ENCODE measurements at places on chromosomes 12 and 14. TPM values are rescaled to one million over a fixed set of nuclear protein-coding genes. Genes with fewer than 3 reads are reported as not detected.

DNA sequence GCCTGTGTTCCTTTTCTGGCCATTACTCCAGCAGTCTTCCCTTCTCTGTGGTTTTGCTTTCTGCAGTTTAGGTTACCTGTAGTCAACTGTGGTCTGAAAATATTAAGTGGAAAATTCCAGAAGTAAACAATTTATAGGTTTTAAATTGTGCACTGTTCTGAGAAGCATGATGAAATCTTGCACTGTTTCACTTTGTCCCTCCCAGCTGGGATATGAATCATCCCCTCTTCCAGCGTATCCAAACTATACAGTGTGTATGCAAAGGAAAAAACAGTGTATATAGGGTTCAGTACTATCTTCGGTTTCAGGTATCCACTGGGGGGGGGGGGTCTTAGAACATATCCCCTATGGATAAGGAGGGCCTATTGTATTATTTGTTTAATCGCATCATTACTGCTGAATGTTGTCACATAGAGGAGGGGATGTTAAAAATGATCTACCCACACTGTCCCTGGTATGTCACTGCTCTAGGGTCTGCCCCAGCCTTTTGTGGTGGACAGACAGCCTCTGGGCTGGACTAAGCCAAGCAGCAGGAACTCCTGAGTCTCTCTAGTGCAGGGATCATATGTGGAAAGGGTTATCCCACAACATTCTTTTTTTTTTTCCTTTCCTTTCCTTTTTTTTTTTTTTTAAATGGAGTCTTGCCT is 109.1 kb upstream of the MAX start:
- no peak for DNase-seq

DNA sequence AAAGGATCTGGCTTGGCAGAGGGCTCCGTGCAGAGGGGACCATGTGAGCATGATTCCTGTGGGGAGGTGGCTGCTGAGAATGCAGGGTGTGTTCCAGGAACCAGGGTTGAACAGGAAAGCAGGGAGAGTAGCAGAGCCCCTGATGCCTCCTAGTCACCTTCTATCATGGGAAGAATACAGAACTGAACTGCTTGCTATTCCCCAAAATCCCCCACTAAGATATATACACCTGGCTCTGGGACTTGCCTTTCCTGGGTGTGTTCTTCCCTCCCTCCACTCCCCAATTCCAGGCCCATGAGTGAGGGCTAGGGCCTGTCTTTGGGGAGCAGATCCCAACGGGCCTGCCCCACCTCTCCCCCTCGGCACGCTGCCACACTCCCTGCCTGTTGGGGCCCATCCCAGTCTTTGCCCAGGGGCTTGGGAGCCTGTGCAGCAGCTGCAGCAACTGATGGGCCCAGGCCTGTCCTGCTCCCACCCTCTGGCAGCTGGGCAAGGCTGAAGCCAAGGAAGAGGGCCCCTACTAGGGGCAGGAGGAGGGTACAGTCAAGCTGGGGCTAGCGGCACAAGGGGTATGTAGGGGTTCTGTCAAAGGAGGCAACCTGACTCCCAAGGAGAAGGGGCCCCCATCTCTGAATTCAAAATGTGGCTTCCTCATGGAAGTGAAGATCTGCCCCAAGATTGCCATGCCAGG is 3.2 kb downstream of the AJUBA start:
- peak; percentile 59 for DNase-seq

The SRRM4 gene
- total RNA-seq = not detected

The TAS2R43 gene
- total RNA-seq = not detected

The TSPAN19 gene
- not detected for total RNA-seq

All from mesenteric fat pad (tissue), 1 donor.